ENCODE measurements at places on chromosomes 16 and 17.

GRCh38 chr17:77153999-77154586 lies 13.3 kb downstream of the SEC14L1 start:
- DNase-seq, result no peak

- DNase-seq, result no peak
These were observed 200.6 kb downstream of the CBLN1 start for GRCh38 chr16:49081086-49081485.

DNA sequence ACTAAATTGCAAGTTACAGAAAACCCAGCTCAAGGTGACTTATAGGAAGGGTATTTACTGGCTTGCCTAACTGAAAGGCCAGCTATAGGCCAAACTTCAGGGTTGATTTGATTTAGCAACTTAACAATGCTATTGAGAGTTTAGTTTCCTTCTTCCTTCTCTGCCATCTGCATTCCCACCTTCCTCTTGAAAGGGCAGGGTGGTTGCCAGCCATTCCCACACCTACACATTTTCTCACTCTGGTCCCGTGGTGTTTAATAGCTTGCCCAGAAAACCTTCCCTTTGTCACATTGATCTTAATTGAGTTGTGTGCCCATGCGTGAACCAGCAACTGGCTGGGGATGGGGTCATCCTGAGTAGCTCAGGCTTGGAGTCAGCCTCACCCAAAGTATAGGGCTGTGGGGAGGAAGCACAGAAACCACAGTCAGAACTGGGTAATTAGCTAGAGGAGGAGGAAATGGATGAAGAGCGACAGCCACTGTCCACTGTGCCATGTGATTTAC lies 194.7 kb downstream of the SPECC1 start:
- no peak for DNase-seq

DNA sequence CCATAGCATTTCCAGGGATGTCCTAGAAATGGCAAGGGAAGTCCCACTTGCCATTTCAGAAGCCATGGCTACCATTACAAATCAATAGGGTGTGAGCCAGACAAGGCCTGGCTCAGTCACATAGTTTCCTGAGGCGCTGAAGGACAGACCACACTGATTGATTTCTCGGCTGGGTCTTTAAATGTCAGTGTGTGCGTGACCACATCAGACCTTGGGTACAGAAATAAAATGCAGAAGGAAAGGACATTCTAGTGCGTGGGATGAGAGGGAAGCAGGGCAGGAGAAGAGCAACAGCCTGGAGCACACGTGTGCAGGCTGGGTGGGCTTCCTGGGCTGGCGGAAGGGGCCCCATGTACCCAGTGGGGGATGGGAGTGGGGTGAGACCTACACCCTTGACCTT lies 58.7 kb upstream of the LYRM9 start:
- DNase-seq, result no peak

- DNase-seq, result no peak
These were observed 144.1 kb upstream of the KCNJ18 start for GRCh38 chr17:21548236-21548635.

GRCh38 chr17:81532490-81533287 lies 4.5 kb downstream of the FSCN2 start:
- no peak for DNase-seq

DNA sequence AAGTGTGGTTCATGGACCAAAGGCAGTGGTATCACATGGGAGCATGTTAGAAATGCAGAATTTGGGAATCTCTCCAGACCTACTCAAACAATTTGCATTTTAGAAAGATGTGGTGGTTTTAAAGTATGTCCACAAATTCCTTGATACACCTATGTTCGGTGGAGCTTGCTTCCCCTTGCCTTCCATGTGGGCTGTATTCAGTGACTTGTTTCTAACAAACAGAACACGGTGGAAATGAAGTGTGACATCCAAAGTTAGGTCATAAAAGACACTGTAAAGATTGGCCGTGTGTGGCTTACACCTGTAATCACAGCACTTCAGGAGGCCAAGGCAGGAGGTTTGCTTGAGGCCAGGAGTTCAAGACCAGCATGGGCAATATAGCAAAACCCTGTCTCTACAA lies 16.7 kb downstream of the COQ7 start:
- DNase-seq, result no peak

DNA sequence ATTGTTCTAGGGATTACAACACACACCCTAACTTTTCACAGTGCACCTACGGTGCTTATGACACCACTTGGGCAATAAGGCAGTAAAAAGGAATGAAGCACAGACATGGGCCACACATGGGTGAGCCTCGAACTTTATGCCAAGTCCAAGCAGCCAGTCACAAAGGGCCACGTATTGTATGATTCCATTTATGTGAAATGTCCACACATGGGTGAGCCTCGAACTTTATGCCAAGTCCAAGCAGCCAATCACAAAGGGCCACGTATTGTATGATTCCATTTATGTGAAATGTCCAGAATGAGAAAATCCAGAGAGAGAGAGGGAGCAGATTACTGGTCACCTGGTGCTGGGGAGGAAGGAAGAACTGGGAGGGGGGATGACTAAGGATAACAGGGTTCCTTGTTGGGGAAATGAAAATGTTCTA lies 22.2 kb downstream of the RMI2 start:
- no peak for DNase-seq

All from DND-41 (cell line).